ENCODE measurements at places on chromosomes 5 and 9. TPM values are rescaled to one million over a fixed set of nuclear protein-coding genes. Genes with fewer than 3 reads are reported as not detected.
A peak's percentile ranks its signal among the peaks of the same experiment; 100 is the strongest.

DNA sequence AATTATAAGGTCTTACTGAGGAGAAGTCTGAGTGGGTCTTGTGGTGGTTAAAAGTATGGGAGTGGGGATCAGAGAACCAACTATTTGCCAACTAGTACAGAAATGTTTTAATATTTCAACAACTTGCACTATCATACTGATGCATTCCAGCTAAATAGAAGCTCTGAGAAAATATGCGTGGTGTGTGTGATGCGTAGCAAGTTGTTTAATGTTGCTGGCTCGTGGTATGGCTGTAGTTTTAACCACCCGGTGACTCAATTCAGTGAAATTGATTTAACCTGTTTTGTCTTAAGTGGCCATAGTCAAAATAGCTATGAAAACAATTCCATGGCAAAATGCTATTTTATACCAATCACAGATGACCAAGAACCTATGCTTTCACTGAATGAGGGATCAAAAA is 176.5 kb upstream of the SLC24A2 start:
- peaks cover 1% of the 10 kb centered on the region for H3K36me3 ChIP-seq
- H3K4me1 ChIP-seq, result peaks cover 9% of the 10 kb centered on the region

DNA sequence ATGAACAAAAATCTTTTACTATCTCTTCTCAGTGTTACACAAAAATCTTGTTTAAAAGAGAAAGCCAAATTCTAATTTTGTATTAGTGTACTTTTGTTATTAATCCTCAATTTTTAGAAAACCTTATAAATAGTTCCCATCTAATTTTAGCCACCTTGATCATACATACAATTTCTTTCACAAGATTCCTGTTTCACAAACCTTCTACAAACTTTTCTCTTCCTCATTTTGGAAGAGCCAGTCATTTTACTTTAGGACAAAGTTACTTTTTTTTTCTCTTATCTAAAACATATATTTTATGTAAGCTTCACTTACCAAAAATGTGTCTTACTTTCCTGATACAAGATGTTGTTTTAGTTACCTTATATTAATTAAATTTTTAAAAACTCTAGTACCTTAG is 161.3 kb downstream of the YIPF5 start:
- H3K27me3 ChIP-seq, result peaks cover 2% of the 10 kb centered on the region
- no peak overlapping the region for H3K4me3 ChIP-seq
- H3K27ac ChIP-seq, result no peak overlapping the region
- no peaks in the 10 kb centered on the region for H3K4me1 ChIP-seq

GRCh38 chr5:116739571-116739970 is 164.9 kb upstream of the SEMA6A start:
- H3K36me3 ChIP-seq, result no peaks in the 10 kb centered on the region
- no peak overlapping the region for H3K27ac ChIP-seq
- peaks cover 5% of the 10 kb centered on the region for H3K27me3 ChIP-seq
- no peak overlapping the region for H3K4me3 ChIP-seq

DNA sequence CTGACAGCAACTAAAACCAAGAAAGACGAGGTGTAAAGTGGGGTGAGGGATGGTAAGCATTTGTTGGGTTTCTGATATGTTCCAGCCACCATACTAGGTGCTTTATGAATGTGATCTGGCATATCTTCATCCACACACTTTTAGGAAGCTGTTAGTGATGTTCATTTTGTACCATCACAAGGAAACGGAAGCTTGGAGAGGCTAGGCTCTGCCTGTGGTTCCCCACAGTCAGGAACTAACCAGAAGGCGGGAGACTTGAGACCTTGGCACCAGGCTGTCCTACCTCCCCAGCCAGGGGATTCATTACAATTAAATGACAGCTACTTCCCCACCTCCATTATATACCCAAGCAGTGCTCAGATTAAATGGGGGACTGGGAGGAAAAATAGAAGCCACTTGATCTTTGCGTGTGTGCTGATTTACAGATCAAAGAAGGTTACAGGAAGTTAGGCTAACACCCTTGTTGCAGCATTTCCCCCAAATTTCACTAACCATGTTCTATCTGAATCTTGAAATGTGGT is 43.0 kb downstream of the SFXN1 start:
- peak; percentile 73 for DNase-seq
- H3K4me3 ChIP-seq, result peak overlapping the region; percentile 91
- peaks cover 76% of the 10 kb centered on the region for H3K36me3 ChIP-seq
- H3K4me1 ChIP-seq, result peaks cover 78% of the 10 kb centered on the region
- H3K27ac ChIP-seq, result peak overlapping the region; percentile 99

DNA sequence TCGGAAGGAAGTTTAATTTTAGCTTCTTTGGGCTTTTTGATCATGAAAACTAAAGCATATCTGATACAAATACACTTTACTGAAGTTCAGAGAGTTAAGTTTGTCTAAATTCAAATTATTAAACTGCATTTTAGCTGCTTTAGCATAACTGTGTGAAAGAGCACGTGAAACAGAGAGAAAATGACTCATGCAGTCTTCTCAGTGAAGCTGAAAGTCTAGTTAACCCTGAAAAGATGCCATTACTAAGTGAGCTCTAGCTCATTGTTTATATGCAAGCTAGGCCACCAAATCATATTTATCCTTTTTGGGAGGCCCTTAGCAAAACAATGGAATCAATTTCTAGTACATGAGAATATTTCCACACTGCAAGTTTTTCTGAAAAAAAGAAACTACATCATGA is 27.6 kb downstream of the TPD52L3 start:
- no peak overlapping the region for H3K4me3 ChIP-seq
- H3K27ac ChIP-seq, result no peak overlapping the region
- H3K4me1 ChIP-seq, result peaks cover 10% of the 10 kb centered on the region
- H3K36me3 ChIP-seq, result no peaks in the 10 kb centered on the region
- peaks cover 2% of the 10 kb centered on the region for H3K27me3 ChIP-seq

- H3K4me3 ChIP-seq, result peak within 1 kb of the TSS; percentile 11
- H3K27ac ChIP-seq, result no peak within 1 kb of the TSS
- DNase-seq, result no peak
- no peaks in the 10 kb centered on the region for H3K36me3 ChIP-seq
- H3K4me1 ChIP-seq, result peaks cover 3% of the 10 kb centered on the region
Measured at GRCh38 chr5:33891788-33892619, at the start of gene ADAMTS12. Gene ADAMTS12, minus strand, starts transcription at chr5:33891990. Its CDS starts 134 bp downstream, at chr5:33891856.

The RXRA gene
- 2.2 TPM for total RNA-seq

The DIPK1B gene
- not detected for total RNA-seq

The HCN1 gene
- not detected for total RNA-seq

The PTGS1 gene
- not detected for total RNA-seq

Data from activated naive CD4-positive, alpha-beta T cell treated with anti-CD3 and anti-CD28 coated beads for 36 hours (primary cell).